ENCODE measurements at places on chromosomes 6 and 20.

- no peak for DNase-seq
These were observed 160.4 kb downstream of the RALGAPA2 start for GRCh38 chr20:20552076-20552475.

DNA sequence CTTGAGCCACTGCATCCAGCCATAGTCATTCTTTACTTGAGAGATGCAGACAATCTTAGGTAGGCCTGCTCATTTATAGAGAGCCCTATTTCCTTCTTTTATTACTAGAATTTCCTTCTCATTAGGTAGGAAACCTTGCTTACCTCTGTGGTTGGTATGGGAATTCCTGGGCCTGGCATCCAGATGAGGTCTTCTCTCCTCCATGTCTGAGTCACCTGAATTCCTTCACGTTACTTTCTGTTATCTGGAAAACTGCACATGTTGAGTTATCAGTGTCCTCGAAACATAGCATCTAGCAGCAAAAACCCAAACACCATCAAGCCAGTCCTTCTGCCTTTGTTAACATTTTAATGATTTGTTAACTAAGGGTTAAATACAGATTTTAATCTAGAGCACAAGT, 2.2 kb downstream of the ZNFX1 start:
- no peak for DNase-seq

GRCh38 chr6:154956771-154957522, 38.2 kb upstream of the TIAM2 start:
- no peak for DNase-seq

DNA sequence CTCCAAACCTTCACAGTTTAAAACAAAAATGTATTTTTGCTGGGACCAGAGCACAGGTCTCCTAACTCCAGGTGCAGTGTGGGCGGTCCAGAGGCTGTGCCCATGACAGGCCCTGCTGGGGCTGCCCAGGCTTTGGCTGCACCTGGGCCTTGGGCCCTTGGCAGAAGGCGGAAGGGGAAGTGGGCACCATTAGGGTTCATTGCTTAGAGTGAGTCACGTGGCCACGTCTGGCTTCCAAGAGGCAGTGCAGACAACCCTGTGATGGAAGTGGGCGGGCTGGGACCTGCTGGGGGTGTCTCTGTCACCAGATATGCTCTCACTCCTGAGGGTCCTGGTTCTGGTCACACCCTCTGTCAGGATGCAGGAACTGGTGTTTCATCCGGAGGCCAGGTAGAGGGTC, 302.2 kb downstream of the QKI start:
- DNase-seq = no peak

DNA sequence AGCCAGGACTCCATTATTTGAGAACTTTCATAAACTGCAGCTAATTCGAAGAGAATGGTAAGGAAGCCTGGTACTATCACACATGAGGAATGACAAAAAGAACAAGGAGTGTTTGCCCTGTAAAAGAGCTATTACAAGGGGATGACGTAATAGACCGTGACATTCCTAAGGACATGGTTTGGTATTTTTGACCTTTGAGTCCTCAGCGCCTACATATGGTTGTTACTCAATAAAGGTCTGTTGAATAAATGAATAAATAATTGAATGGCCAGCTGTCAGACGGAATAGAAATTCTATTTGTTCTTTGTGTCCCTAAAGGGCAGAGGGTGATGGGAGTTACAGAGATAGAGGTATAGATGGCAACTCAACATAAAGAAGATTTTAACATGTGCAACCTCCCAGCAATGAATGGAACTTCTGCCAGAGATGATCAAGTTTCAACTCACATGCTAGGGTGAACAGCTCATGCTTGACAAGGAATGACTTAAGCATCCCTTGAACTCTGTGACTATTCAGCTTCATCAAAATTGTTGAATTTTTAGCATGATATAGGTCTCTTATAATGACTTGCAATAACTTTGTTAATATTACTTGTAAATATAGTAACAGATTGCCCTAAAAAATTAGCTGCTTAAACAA, 115.4 kb downstream of the TENT5A start:
- no peak for DNase-seq

GRCh38 chr20:62885896-62886708, 24.5 kb upstream of the TCFL5 start:
- DNase-seq = no peak

- DNase-seq = no peak
These were observed 495.9 kb upstream of the ARID1B start for GRCh38 chr6:156281266-156281665.

DNA sequence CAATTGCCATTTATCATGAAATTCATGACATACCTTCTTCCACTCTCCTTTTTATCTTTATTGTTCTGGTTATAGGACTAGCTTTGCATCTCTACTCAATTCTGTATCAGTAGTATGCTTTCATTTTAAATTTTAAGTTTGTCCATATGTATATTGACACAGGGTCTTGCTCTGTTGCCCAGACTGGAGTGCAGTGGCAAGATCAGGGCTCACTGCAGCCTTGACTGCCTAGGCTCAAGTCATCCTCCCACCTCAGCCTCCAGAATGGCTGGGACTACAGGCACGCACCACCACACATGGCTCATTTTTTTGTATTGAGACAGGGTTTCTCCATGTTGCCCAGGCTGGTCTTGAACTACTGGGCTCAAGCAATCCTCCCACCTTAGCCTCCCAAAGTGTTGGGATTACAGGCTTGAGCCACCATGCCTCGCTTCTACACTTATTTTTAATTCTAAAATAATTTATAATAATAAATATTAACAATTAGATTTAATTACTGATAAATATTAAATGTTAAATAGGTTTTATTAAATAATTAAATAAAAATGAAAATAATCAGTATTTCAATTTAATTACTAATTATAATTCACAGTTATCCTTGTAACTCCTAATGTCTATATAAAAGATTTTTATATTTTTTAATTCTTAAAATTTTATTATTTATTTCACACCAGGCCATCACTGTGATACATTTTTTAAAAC, 27.7 kb downstream of the TRIM38 start:
- no peak for DNase-seq

GRCh38 chr20:5657190-5657875, 92.9 kb upstream of the SHLD1 start:
- peak; percentile 91 for DNase-seq

DNA sequence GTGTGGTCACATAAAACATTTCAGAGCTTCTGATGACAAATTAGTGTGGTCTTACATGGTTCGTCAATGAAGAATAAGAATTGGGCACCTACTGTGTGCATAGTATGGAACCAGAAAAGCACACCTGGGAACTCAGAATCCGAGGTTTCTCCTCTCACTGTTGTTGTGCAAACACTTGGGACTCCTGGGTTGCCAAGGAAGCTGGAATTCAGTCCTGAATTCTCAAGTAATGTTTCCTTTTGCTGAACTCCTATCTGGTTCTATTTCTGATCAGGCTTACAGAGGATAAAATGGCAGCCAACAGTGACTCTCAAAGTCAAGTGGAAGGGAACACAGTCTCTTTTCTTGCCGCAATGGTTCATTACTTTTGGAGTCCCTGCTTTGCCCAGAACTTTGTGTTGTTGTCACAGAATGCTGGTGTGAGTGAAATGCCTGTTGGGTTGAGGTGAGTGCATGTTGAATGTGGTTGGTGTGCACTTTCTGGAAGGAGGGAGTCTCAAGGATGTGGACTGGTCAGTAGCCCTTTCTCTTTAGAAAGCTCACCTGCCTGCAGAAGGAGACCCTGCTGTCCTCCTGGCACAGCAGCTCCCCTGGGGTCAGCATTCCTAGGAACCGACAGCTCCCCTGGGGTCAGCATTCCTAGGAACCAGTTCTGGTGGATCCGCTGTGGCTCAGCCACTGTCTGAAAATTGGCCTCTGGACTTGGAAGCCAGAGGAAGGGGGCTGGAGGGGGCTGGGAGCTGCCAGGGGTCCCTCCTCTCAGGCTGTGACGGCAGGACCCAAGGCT, 1.4 kb downstream of the UNC93A start:
- no peak for DNase-seq

- DNase-seq = no peak
These were observed 171.3 kb upstream of the KCNK16 start for GRCh38 chr6:39493777-39494176.

DNA sequence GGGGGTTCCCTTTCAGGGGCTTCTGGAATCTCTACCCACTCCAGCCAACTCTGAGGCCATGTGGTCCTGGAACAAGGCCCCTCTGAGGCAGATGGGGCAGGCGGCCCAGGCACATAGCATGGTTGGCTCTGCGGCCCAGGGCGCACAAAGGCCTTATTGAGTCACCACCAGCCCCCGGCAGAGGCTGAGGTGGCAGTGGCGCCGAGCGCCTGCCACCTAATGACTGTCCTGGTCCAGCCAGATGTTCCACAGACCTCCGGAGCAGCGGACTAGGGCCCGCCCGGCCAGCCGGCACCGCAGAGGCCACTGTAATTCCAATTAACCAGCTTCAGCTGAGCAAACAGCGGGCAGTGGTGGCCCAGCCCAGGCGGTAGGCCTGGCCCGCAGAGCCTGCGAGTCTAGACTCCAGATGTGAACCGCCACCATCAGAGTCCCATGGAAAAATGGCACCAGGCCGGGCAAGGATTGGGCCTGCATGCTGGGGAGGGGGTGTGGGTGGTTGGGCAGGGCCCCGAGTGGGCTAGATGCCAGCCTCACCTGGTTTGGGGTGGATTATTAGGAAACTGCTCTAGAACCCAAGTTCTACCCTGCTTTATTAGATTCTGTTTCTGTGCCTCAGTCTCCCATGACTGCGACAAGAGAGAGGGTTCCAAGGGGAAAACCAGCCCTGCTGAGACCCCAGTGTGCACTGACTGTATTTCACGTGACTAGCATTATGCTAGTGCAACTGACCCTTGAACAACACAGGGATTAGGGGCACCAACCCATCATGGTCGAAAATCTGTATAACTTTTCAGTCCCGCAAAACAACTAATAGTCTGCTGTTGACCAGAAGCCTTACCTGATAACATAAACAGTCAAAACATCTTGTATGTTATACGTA, 34.1 kb upstream of the ID1 start:
- no peak for DNase-seq

- no peak for DNase-seq
These were observed 173.9 kb upstream of the PMEPA1 start for GRCh38 chr20:57883761-57884160.

DNA sequence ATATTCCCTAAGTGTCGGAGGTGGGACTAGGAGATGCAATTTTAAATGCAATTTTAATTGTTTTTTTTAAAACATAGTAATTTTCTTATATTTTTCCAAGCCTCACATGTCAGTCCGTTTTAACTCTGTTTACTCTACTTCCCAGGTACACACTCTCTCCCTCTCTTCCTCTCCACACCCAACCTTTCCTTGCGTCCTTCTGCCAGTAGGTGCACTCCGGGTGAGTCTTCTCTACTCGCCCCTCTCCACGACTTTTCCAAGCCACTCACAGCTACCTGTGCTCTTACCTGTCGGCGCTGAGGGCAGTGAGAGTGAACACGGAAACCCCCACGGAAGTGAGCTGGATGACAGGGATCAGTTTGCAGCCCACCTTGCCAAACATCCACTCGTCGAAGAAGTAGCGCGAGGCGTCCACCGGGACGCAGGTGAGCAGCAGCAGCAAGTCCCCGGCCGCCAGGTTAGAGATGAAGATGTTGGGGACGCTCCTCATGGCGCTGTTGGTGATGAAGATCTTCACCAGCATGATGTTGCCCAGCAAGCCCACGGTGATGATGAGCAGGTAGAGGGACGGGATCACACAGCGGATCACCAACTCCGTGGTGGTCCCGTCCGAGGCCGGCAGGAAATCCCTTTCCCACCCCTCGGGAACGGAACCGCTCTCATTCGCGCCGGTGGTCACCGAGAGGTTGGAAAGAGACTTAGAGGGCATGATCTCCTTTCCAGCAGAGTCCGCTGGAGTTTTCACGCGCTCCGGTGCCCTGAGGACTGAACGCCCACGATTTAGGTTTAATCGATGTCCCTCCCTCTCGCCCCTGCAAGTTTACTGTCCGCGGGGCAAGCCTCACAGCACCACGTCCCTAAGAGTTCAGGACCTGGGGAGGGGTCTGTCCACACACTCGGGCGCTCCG, 44.5 kb upstream of the GJE1 start:
- DNase-seq = no peak

DNA sequence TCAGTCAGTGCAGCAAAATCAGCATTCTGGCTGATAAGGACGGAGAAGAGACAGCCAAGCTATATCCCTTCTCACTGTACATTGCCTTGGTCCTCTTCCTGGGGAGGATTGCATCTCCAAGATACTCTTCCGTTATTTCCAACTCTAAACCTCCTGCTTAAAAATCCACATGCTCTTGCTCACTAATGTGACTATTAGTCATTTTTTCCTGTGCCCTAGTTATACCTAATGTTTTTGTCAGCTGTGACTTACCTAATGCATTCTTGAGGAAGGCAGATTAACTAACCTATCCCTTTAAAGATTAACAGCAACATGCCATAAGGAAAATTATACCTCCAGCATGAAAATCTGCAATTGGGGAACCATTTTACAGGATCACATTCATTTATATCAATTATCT, 317.6 kb downstream of the BTBD9 start:
- no peak for DNase-seq

- peak; percentile 6 for DNase-seq
These were observed 82.7 kb upstream of the FOXC1 start for GRCh38 chr6:1527073-1527457.

DNA sequence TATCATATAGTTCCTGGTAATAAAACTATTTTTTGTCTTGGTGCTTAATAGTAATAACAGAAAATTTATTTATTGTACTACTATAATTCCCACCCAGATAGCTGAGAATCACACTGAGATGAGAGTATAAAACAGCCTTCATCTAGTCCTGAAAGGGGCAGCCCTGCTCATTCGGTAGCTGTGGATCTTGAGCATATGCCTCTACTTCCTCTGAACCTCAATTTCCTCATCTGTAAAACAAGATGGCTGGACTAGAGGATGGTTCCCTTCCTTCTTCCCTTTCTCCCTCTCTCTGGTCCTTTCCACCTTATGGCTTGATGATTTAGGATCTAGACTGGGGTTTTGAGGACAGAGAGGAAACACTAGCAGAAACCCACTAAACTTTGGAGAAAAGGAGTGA, 15.0 kb downstream of the FKBP5 start:
- no peak for DNase-seq

Measured in AG04450 (cell line).